ENCODE measurements at places on chromosomes 16 and 17.

GRCh38 chr16:57563487-57563750 lies 21.0 kb downstream of the ADGRG5 start:
- DNase-seq = no peak

DNA sequence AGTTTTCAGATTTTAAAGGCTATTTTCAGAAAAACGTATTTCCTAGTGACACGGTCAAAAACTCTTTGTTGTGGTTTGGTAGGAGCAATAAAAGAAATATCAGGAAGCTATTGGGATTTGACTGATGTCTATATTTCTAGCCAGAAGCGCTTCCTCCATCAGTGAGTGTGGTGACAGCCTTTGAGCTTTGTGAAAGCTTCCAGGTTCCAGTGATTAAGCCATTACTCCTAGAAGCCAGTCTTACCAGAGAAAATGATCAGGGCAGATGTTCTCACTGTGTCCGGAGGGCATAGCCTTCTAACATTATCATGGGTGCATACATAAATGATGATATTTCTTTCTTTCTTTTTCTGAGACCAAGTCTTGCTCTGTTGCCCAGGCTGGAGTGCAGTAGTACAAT lies 39.6 kb downstream of the MAP2K6 start:
- DNase-seq = no peak

- DNase-seq = no peak
Measured at GRCh38 chr17:76208120-76208519, 32.2 kb downstream of the RNF157 start.

- DNase-seq = no peak
Measured at GRCh38 chr16:27819881-27820610, 243.5 kb downstream of the GSG1L start.

DNA sequence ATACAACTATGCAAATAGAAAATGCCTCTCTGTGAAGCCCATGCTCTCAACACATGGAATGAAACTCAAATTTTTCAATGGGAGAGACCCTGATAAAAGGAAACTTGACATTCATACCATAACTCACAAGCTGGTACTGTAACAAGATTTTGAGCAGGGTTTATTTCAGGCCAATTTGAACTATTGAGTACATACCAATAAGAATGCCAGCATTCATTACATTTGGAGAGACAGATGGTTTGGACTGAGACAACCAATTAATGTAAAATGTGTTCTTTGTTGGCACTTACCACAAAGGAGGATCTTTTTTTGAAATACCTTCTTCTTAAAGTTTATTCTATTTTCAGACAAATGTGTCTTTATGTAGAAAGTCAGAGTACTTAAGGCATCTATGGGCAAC lies 1357.0 kb upstream of the GOT2 start:
- DNase-seq = no peak

GRCh38 chr16:56749672-56750491 lies 20.0 kb downstream of the NUP93 start:
- no peak for DNase-seq

- no peak for DNase-seq
Measured at GRCh38 chr17:1315891-1316403, 36.5 kb downstream of the TRARG1 start.

GRCh38 chr17:82691714-82692113 lies 6.8 kb downstream of the RAB40B start:
- DNase-seq = no peak

All from activated T-helper 1 cell treated with Interleukin-2 at 50 U/mL for 16 hours (primary cell).